ENCODE measurements at places on chromosomes 13 and 19. TPM values are rescaled to one million over a fixed set of nuclear protein-coding genes. Genes with fewer than 3 reads are reported as not detected.
A peak's percentile ranks its signal among the peaks of the same experiment; 100 is the strongest.

- peak overlapping the region; percentile 93 for H3K27ac ChIP-seq
- H3K27me3 ChIP-seq: no peaks in the 10 kb centered on the region
- no peaks in the 10 kb centered on the region for H3K36me3 ChIP-seq
- peak overlapping the region; percentile 54 for H3K4me3 ChIP-seq
- peak; percentile 72 for DNase-seq
- peaks cover 37% of the 10 kb centered on the region for H3K4me1 ChIP-seq
These were observed 39.4 kb downstream of the ADPRHL1 start for GRCh38 chr13:113413898-113414282.

The C1QTNF9B gene
- total RNA-seq: 0.50 TPM

- peaks cover 19% of the 10 kb centered on the region for H3K27me3 ChIP-seq
- no peaks in the 10 kb centered on the region for H3K4me1 ChIP-seq
- H3K4me3 ChIP-seq: no peak overlapping the region
- H3K36me3 ChIP-seq: no peaks in the 10 kb centered on the region
- H3K27ac ChIP-seq: no peak overlapping the region
- DNase-seq: no peak
These were observed 1.1 kb downstream of the GJA3 start for GRCh38 chr13:20159646-20160305.

DNA sequence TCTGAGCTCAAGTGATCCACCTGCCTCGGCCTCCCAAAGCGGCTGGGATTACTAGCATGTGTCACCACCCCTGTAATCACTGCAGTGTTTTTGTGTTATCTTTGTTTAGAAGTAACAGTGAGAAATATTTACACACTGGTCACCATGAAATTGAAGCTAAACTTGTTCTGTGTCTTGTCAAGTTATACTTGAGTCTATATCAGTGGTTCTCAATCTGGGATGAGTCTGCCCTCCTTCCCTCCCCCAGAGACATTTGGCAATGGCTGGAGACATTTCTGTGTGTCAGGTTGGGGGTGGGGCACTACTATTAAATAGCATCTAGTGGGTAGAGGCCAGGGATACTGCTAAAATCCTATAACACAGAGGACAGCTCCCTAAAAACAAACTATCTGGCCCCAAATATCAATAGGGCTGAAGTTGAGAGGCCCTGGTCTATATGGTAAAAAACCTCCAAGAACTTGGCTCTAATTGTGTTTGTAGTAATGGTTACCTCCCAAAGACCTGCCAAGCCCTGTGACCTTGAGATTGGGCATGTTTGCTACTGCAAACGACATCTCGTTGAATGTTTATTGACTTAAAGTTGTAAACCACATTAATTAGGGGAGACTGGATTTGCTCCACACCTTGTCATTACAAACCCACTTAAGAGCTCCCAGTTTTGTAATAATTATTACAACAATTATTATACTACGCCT is 6.9 kb downstream of the CTU1 start:
- no peak for DNase-seq
- peaks cover 44% of the 10 kb centered on the region for H3K36me3 ChIP-seq
- peaks cover 4% of the 10 kb centered on the region for H3K4me1 ChIP-seq
- H3K27ac ChIP-seq: no peak overlapping the region

The PDE4A gene
- 29.0 TPM for total RNA-seq

The UBE2L5 gene
- total RNA-seq: not detected

The CEACAM3 gene
- not detected for total RNA-seq

The CD79A gene
- 1.2 TPM for total RNA-seq

The GSX1 gene
- total RNA-seq: not detected

The SMAD9 gene
- 3.3 TPM for total RNA-seq

- no peaks in the 10 kb centered on the region for H3K27me3 ChIP-seq
- no peak overlapping the region for H3K27ac ChIP-seq
- no peaks in the 10 kb centered on the region for H3K4me1 ChIP-seq
- H3K4me3 ChIP-seq: no peak overlapping the region
- no peak for DNase-seq
- H3K36me3 ChIP-seq: no peaks in the 10 kb centered on the region
These were observed 93.5 kb downstream of the ZDHHC20 start for GRCh38 chr13:21365574-21365973.

- H3K36me3 ChIP-seq: no peaks in the 10 kb centered on the region
- peaks cover 7% of the 10 kb centered on the region for H3K4me1 ChIP-seq
- DNase-seq: no peak
- no peak overlapping the region for H3K27ac ChIP-seq
- no peak overlapping the region for H3K4me3 ChIP-seq
These were observed 202.3 kb downstream of the NBEA start for GRCh38 chr13:35144166-35144890.
